IMR-90 (cell line): ENCODE measurements at places on chromosomes 11 and 22.
A peak's percentile ranks its signal among the peaks of the same experiment; 100 is the strongest.

GRCh38 chr11:1934335-1935155, 12.6 kb upstream of the MRPL23 start:
- DNase-seq, result no peak

GRCh38 chr11:64794526-64794925, 8.5 kb downstream of the MAP4K2 start:
- DNase-seq, result no peak

DNA sequence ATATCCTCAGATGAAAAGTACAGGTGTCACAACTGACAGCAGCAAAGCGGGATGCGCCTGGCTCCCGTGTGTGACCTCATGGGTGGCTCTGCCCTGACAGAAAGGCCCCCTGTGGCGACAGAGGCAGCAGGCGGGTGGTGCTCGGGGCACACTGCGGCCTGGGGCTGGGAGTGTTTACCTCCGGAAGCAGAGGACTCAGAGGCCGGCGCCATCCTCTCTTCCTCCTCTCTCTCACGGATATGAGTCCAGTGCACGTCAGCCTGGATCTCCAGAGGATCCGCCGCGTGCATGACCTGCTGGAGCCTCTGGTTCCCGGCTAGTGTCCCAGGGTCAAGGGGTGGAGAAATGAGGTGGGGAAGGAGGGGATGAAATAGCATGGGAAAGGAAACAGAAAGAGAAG, 53.2 kb upstream of the BID start:
- DNase-seq, result no peak

DNA sequence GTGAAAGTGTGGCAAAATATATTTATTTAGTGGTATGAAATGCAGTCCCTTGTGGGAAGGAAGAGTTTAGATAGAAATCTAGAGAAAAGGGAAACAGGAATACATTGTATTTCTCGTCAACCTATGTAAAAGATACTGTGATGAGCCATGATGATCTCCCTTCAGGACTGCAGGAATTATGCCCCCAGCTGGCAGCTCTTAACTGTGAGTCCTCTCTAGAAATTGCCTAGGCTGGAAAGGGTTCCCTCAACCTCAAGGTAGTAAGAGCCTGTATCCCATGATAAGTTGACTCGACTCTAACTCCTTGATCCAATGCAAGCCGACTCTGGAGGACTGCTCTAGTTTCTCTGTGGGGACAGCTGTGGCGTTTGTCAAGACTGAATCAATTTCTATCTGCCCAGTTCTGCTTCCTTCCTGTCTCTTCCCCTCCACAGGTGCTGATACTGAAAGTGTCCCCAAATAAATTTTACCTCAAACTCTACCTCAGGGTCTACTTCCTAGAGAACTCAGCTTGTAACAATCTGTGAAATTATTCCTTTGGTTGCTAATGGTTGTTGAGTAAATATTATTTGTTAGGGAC, 897.3 kb downstream of the METTL15 start:
- no peak for DNase-seq

DNA sequence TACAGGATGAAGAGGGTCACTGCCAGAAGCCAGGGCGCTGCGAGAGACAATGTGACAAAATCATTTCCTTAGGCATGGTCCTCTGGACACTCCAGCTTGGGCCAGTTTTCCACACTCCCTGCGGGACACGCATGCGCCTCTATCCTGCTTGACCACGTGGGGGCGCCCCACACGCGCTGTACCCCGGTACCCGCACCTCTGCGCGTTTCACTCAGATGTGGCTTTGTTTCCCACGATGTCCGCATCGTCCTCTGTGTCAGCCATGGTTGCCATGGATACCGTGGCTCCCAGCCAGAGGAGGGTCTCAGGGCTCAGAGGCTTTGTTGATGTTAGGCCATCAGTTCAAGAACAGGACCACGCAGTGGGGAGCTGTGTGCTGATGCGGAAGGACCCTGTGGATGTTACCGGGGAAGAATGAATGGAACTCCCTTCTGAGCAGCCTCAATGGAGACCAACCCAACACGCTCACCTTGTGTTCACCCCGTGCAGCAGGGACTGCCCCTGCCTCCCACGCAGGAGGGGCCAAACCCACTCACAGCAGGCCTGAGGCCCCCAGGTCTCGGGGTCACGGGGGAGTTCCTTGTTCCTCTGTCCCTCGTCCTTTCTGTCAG, 101.1 kb upstream of the SLC22A12 start:
- DNase-seq, result peak; percentile 7

GRCh38 chr11:69359735-69360480, 66.0 kb downstream of the MYEOV start:
- peak; percentile 55 for DNase-seq

DNA sequence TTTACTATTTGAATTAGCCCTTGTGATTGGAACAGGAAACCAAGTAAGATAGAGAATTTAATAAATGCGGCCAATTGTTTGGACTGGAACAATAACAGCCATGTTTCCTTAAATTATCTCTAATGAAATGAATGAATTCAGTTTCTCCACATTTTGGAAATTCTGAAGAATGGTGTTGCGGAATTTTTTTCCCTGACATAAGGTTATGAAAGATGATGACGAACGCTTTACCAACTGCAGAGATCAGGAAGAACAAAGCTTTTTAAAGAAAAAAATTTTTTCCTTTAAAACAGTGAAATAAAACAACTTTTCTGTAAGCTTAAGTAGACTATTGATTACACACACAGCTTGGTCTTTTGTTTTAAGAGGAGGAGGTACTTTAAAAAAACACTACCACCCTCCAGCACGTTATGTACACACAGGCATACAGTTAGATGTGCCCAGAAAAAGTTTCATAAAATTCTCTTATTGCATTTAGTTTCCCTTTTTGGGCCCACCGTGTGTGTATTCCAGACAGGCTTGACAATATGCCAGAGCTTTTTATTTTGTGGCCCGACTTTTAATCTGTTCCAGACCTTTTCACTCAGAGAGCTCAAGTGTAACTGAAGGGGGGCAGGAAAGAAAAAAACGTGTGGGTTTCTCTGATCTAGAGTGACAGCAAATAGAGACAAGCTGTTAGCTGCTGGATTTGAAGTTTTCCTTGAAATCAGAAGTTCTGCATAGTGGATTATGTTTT, 77.3 kb downstream of the YAP1 start:
- DNase-seq, result peak; percentile 35

DNA sequence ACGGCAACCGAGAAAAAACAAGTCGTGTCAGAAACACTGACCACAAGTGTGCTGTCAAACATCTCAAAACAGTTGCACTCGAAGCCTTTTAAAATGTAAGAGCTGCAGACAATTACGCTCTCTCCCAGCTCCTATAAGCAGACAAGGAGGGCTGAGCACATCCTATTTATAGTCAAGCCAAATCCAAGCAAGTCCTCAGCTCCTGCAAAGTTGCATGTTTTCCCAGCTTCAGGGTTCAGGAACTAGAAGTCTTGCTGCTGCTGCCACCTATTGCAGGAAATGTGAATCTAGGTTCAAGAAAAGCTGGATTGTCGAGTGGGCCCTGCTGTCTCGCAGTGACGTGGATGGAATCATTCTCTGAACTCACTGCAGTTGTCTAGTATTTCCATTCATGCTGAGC, 15.5 kb downstream of the EFCAB6 start:
- DNase-seq, result peak; percentile 81

GRCh38 chr11:68962527-68963250, 18.1 kb downstream of the MRGPRD start:
- no peak for DNase-seq

GRCh38 chr11:129018126-129018525, 75.5 kb upstream of the TP53AIP1 start:
- DNase-seq, result no peak

- DNase-seq, result no peak
Measured at GRCh38 chr11:111623527-111624030, 21.3 kb downstream of the SIK2 start.

- DNase-seq, result no peak
Measured at GRCh38 chr11:116532066-116532465, 240.7 kb downstream of the BUD13 start.

GRCh38 chr22:41544671-41545476, 604 bp upstream of the POLR3H start:
- no peak for DNase-seq

GRCh38 chr11:103959279-103959942, 77.0 kb upstream of the DDI1 start:
- peak; percentile 79 for DNase-seq

- no peak for DNase-seq
Measured at GRCh38 chr22:41801886-41802285, 1.4 kb downstream of the CCDC134 start.

DNA sequence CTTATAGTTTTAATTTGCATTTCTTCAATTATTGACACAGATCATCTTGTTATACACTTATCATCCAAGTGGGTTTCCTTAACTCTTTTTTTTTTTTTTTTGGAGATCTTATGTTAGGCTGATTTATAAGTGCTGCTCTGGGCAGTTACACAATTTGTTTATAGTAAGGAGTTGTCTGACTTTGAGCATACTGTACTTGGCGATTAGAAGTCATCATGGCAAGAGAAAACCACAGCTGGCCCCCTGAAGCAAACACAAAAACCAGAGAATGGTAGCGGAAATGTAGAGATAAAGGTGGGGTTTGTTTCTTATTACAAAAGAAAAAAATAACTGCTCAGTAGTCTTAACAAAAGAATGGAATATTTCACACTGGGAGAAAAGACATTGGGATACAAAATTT, 292.6 kb downstream of the SWAP70 start:
- peak; percentile 41 for DNase-seq

GRCh38 chr11:1346669-1347390, 37.4 kb upstream of the TOLLIP start:
- DNase-seq, result no peak

DNA sequence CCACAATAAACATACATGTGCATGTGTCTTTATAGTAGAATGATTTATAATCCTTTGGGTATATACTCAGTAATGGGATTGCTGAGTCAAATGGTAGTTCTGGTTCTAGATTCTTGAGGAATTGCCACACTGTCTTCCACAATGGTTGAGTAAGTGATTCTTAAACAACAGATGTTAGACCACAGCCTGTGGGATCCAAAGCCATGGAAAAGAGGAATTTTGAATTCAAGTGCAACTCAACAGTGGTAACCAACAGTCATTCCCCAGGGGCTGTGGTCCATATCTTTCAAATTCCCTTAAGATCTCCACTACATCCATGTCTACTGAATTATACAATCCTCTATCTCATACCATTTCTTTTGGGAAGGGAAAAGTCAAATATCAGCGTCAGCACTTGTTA, 321.5 kb downstream of the LARGE1 start:
- no peak for DNase-seq

- DNase-seq, result peak; percentile 58
Measured at GRCh38 chr11:119000906-119001305, 3.0 kb downstream of the CENATAC start.

DNA sequence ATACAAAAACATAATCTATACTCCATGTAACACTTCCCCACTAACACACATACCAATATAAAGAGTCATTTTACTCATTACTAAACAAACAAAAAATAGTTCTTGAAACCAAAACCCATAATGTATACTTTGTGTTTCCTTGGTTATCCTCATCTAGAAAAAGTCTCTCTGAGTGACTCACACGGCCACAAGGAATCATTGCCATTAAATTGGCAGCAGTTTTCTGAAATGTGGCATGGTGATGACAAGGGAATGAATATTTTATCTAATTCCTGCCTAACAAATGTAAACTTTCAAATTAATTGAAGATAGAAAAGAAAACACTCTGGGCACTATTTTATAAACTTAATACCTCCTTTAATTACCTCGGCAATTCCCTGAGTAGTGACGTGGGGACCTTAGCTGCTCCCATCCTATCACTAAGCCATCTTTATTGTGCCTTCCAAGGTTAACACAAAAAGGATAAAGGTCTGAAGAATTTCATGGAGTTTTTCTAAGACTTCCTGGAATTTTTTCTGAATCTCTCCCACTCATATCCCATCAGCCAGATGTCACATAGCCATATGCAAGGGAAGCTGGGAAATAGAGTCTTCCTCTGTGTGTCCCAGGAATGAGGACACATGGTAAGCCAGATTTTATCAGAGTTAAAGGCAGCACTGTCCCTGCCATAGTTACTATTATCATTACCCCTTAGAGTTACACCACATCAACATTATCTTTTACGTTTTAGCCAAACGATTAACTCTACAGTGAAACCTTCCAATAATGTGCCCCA, 857.2 kb upstream of the TENM4 start:
- DNase-seq, result peak; percentile 82

DNA sequence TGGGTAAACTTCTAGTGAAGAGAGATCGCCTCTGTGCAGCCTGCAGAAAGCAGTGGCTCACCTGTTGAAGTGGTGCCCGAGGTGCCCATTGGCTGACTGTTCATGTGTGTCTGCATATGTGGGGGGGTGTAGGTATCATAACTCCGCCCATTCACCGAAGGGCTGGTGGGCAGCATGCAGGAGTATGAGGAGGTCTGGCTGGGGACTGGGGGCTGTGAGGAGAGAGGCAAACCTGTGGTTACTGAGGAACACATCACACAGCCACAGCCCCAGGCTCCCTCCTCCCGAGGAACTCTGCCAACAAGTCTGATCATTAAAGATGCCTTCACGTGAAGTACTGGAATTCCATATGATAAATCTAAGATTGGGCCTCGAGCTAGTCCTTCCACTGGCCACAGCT, 20.5 kb downstream of the PAX6 start:
- no peak for DNase-seq

DNA sequence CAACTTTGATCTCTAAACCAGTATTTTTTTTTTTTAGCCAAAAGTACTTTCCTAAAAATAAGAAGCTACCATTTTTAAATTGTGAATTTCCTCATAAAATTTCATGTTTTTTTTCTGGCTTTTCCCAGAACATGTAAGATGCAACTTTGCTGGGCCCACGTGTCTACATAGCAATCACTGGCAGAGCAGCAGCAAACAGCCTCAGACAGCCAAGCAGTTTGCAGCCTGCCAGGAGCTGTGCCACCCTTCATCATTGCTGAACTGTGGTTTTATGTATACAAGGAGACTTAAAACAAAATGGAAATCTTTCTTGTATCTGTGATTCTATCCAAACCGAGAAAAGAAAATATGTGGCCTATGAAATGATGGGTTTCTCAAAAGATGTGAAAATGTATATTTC, 110.2 kb downstream of the GRIA4 start:
- DNase-seq, result no peak

- DNase-seq, result peak; percentile 73
Measured at GRCh38 chr22:19909350-19910179, 32.0 kb upstream of the COMT start.

DNA sequence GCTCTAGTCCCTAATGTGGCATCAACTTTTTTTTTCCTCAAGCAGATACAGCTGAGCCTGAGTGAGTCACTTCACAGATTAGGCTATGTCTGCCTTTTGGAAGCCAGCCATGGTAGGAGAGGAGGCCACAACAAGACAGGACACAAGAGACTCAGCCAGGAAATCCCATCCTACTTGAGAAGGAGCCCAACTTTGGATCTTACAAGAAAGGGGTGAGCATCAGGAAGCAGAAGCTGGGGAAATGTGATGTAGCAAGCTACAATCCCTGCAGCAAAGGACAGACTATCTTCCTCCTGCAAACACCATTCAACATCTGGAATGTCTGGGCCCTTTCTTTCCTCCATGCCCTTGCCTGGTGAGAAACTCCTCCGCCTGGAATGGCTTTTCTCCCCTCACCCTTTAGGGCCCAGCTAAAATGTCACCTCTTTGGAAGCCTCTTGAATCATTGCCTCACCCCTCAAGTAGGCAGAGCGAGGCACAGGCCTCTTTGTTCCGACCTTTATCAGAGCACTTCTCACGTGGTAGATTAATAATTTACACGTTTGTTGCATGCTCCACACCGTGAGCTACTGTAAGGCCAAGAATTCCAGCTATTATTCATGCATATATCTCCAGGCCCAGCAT, 156.4 kb upstream of the PITPNB start:
- DNase-seq, result peak; percentile 91
